Myocyte (in vitro differentiated cells): ENCODE measurements at places on chromosomes 16 and 17.

GRCh38 chr17:21275579-21276263, 8.8 kb upstream of the MAP2K3 start:
- peak; percentile 91 for DNase-seq

GRCh38 chr17:37754363-37754762, 9.5 kb upstream of the HNF1B start:
- DNase-seq: no peak

DNA sequence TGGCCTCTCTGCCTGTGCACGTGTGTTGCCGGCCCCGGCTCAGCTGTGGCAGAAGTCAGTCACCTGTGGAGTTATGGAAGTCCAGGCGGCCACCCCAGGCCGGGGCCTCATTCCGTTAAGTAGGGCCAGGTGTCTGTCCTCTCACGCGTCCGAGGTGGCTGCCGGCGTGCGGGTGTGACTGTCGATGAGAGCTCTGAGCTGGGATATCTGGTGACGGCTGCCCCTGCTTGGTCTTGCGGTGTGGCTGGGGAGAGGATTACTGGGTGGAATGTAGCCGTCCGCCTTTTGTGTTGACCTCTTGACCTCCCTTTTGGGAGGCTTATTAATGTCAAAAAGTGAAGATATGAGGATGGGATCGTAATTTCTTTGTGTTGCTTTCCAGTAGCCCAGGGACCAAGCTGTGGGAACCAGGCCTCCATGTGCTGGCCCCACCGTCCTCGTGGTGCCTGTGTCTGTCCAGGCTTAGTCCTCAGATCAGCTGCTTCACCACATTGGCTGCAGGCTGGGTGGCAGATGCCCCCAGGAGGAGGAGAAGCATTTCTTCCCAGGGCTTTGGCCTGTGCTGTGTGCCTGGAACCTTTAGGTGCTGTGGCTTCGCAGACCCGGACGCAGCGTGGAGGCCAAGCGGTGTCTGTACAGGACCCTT, 23.0 kb upstream of the ZNF750 start:
- peak; percentile 84 for DNase-seq

DNA sequence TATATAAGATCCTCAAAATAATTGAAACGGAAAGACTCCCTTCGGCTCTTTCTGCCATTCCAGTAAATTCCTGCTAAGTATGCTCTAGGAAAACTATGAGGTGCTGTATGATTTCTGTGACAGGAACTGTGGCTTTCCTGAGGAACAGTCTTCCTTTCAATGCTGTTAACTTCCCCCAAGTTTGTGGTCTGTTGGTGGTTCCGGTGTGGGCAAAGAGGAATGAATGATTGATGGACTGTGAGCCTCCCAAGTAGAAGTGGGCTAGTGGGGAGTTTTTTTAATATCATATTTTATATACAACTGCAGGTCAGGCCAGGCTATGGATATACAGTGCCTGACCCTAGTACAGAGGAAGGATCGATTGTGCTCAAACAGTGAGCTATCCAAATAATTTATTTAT, 560.7 kb upstream of the RBFOX1 start:
- no peak for DNase-seq

GRCh38 chr17:30232824-30233427, 2.6 kb downstream of the SLC6A4 start:
- no peak for DNase-seq

DNA sequence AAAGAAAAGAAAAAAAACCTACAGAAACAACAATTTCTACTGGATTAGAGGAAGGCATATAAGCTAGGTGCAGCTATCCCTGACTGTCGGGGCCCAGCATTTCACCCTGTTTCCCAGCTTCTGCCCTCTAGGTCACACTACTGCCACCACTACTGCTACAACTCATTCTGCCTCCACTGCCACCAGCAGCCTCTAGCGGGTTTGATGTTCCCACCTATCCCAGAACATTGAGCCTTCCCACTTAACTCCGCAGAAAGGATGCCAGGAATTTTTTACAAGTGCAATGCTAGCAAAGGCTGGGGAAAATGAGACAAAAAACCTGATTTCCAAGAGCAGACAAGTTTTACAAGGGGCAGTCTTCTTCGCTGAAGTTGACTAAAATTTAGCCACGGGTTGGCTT, 10.4 kb downstream of the ADCY9 start:
- no peak for DNase-seq

DNA sequence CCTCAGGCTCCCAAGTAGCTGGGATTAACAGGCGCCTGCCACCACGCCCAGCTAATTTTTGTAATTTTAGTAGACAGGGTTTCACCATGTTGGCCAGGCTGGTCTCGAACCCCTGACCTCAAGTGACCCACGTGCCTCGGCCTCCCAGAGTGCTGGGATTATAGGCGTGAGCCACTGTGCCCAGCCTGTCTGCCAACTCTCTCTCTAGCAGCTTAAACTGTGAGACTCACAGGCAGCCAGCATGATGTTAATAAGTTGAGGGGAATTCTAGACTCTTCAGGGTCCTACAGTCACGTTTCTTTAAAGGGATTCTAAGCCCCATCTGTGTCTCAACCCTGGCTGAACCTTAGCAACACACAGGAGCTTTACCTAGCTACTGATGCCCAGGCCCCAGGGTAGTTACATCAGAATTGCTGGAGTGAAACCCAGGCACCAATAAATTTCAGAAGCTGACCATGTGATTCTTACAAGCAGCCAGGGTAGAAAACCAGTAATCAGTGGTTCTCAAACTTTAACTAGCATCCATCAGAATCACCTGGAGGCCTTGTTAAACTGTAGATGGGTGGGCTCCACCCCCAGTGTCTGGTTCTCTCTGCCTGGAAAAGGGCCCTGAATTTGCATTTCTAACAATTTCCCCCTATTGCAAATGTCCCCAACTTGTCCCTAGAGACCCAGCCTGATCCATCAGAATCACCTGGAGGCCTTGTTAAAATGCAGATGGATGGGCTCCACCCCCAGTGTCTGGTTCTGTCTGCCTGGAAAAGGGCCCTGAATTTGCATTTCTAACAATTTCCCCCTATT, 30.7 kb downstream of the GPRC5B start:
- DNase-seq: no peak

GRCh38 chr16:13545271-13545670, 374.7 kb upstream of the ERCC4 start:
- no peak for DNase-seq

DNA sequence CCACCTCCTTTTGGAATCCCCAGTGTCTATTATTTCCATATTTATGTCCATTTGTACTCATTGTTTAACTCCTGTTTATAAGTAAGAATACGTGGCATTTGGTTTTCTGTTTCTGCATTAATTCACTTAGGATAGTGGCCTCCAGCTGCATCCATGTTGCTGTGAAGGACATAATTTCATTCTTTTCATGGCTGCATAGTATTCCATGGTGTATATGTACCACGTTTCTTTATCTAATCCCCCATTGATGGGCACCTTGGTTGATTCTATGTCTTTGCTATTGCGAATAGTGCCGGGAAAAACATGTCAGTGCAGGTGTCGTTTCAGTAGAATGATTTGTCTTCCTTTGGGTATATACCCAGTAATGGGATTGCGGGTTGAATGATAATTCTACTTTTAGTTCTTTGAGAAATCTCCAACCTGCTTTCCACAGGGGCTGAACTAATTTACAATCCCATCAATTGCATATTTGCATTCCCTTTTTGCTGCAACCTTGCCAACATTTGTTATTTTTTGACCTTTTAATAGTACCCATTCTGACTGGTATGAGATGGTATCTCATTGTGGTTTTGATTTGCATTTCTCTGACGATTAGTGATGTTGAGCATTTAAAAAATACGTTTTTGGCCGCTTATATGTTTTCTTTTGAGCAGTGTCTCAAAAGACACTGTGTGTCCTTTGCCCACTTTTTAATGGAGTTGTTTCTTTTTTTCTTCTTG, 373.2 kb upstream of the TNRC6C start:
- no peak for DNase-seq

DNA sequence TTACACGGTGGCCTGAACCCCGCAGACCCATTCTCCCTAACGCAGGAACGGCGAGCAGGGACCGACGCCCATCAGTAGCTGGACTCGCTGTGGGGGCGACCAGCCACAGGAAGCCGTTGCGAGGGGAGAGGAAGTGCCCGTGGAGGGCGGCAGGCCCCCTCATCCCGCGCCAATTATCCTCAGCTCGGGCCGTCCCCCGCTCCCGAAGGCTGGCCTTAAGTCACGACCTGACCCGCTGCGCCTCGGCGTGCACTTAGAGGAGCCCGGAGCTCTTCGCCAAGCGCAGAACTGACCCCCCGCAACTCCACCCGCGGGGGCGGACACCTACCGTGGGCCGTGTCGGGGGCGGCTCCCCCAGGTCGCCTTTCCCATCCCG, 401 bp downstream of the ARL16 start:
- DNase-seq: no peak

DNA sequence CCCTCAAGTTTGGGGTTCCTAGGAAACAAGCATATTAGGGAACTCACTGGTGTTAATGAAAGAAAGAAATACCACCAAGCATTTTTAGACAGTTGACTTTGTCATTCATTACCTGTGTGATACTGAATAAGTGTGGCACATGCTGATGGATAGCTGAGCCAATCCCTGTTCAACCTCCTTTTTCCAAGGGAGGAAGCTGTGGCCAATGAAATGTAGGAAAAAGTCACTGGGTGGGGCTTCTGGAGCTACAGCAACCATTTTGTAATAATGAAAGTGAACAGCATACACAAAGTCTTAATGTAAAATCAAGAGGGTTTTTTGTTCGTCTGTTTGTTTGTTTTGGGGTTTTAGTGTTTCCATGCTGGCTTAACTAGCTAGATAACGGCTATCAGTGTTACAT, 254.3 kb upstream of the SALL1 start:
- no peak for DNase-seq

- no peak for DNase-seq
These were observed 57.8 kb upstream of the LYRM9 start for GRCh38 chr17:27950995-27951394.

GRCh38 chr17:37062021-37062420, 113.3 kb downstream of the AATF start:
- no peak for DNase-seq

GRCh38 chr17:16932156-16932555, 39.8 kb downstream of the TNFRSF13B start:
- DNase-seq: no peak

DNA sequence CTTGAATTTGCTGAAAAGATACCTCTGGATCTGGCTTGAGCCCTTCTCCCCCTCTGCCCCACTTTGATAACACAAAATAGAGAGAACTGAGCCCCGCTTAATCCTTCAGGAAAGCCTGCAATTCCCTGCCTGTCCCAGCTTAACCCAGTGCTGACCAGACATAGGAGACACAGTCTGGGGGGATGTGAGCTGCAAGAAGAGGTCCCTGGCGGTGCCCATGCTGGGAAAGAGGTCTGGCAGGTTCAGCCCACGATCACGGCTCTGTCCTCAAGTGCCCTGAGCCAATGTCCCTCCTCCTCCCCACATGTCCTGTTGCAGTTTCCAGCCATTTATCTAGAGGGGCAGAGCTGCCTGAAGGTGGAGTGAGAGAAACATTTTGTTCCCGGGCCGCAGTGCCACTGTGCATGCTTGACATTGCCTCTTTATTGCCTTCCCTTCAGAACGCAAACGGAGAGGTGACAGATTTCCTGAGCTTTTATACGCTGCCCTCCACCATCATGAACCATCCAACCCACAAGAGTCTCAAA, 29.0 kb downstream of the PLCD3 start:
- DNase-seq: no peak

DNA sequence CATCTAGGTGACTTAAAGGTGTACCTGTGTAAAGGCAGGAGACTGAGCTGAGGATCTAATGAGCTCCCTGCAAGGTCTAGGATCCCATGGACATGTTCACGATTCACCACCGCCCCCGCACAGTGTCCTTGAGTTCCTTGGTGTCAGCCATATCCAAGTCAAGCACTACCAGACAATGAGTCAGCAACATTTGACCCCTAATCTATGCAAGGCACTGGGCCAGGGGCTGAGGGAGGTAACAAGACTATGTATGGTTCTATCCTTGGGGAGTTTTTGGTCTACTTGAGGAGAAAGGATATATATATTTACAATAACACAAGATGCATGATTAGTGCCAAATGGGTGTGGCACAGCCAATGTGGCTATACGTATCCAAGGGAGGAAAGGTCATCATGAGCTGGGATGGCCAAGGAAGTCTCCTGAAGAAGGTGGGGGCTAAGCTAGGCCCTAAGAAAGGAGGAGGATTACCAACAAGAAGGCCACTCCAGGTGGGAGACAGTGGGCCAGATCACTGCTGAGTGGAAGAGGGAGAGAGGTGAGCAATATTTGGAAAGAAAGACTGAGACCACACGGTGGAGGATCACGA, 35.0 kb downstream of the ITGB3 start:
- DNase-seq: no peak

GRCh38 chr16:65388592-65388991, 266.7 kb upstream of the CDH11 start:
- DNase-seq: peak; percentile 8

DNA sequence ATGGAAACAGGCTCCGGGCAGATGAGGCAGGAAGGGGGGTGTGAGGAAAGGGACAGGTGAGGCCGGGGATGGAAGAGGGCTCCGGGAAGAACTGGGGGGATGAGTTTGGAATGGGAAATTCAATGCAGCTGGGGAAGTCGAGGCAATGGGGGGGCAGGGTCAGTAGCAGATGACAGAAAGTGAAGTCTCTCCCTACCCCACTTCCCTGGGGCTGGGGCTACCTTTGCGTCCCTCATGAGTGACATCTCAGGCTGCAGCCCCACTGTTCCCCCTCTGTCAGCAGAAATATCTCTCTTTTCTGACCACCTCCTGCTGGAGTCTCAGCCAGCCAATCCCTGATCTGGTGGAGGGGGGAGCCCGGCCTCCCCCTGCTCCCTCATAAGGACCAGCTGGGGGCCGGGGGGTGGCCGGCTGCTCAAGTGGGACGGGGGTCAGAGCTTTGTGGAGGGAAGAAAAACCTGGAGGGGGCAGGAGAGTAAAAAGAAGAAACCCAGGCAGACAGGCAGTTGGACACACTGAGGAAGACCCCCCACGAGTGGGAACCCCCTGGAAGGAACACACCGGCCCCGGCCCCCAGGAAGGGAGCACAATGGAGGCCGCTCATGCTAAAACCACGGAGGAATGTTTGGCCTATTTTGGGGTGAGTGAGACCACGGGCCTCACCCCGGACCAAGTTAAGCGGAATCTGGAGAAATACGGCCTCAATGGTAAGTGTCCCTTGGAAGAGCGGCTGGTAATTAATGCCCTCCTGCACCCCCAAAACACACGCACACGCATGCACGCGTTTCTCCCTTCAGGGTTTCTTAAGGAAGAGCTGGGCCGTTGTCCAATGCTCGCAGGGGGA, at the start of gene ATP2A1:
ATP2A1 (plus strand) TSS at position 406 of the 844 bp plus-strand sequence; CDS start at position 590, 184 bp downstream.
- DNase-seq: peak; percentile 37

- DNase-seq: no peak
These were observed 4.2 kb downstream of the ST3GAL2 start for GRCh38 chr16:70434484-70435260.

DNA sequence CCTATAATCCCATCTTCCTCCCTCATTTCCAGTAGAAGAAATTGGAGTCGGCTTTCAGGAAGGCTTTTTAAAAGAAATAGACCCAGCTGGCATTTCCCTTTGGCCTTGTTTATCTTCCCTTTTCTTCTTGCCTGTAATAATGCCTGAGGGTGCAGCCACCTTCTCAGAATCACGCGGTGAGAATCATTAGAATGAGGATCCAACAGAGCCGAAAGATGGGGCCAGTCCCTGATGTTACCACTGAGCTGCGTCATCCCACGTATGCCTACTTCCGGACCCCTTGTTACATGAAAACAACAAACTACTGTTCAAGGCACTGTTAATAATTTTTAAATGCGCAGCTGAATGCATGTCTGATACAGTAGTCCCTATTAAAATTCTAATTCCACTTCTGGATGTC, 24.1 kb downstream of the SDR42E1 start:
- no peak for DNase-seq
